NK-92 treated with Interleukin-12 subunit alpha and Interleukin-12 subunit beta, amount 100 ng/mL, for 24 hours (cell line): ENCODE measurements at places on chromosomes 7 and 10.

DNA sequence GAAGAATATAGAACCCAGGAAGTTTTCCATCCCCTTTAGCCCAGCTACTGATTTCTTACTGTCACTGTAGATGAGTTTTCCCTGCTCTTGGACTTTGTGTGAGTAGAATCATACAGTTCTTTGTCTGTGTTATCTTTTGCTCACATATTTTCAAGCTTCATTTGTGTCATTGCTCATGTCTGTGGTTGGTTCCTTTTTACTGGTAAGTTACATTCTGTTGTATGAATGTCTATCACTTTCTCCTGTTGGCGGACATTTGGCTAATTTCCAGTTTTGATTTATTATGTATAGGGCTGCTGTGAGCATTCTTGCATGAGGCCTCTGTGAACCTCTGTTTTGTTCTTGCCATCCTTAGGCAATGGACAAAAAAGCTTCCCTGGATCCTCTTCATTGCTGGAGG, 5.3 kb downstream of the GLRX3 start:
- no peak for DNase-seq

DNA sequence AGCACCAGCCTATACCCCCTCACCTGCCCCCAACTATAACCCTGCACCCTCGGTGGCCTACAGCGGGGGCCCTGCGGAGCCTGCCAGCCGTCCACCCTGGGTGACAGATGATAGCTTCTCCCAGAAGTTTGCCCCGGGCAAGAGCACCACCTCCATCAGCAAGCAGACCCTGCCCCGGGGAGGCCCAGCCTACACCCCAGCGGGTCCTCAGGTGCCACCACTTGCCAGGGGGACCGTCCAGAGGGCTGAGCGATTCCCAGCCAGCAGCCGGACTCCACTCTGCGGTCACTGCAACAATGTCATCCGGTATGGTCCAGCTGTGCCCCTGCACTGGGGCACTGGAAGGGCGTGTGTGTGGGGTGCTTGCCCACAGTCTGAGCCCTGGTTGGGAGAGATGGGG, 40.0 kb upstream of the BMPR1A start:
- DNase-seq, result no peak

GRCh38 chr10:61623161-61623560, 39.6 kb upstream of the CABCOCO1 start:
- DNase-seq, result no peak

GRCh38 chr7:1758028-1758858, 88.2 kb downstream of the ELFN1 start:
- DNase-seq, result no peak

- no peak for DNase-seq
These were observed 17.9 kb upstream of the BMPER start for GRCh38 chr7:33887266-33887975.

DNA sequence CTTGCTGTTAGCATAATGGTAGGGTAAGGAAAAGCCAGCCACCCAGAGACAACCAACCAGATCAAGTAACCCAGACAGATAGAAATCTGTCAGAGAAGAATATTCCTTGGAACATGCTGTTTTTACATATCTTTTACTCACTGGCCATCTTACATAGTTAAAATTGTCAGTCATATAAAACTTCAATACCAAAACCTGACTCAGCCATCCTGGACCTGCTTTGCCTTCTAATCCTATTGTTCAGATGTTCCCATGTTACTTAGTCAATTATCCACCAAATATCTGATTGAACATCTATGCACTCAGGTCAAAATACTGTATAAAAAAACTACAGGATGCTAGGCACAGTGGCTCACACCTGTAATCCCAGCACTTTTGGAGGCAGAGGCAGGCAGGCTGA, 466.5 kb upstream of the NRP1 start:
- no peak for DNase-seq

- no peak for DNase-seq
These were observed 310.6 kb upstream of the PLXDC2 start for GRCh38 chr10:19505320-19506312.

GRCh38 chr10:51092402-51092801, 18.1 kb downstream of the PRKG1 start:
- DNase-seq, result no peak

DNA sequence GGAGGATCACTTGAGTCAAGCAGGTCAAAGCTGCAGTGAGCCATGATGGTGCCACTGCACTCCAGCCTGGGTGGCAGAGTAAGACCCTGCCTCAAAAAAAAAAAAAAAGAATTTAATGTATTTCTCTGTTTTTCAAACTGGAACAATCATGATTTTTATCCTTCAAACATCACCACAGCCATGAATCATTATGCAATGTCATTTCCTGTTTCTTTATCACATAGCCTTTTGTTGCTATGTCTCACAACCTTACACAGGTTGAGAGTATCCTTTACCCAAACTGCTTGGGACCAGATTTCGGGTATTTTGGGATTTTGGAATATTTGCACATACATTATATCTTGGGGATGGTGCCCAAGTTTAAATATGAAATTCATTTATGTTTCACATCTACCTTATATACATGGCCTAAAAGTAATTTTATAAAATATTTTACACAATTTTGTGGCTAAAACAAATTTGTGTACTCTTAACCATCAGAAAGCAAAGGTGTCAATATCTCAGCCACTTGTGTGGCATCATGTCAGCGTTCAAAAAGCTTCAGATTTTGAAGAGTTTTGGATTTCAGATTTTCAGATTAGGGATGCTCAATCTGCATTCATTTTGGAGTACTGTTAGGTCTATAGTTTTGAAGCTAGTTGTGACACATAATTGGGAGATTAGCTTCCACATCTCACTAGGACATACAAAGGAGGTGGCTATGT, 8.2 kb downstream of the NT5C3A start:
- no peak for DNase-seq

GRCh38 chr7:31056775-31057346, 4.8 kb downstream of the ADCYAP1R1 start:
- no peak for DNase-seq

DNA sequence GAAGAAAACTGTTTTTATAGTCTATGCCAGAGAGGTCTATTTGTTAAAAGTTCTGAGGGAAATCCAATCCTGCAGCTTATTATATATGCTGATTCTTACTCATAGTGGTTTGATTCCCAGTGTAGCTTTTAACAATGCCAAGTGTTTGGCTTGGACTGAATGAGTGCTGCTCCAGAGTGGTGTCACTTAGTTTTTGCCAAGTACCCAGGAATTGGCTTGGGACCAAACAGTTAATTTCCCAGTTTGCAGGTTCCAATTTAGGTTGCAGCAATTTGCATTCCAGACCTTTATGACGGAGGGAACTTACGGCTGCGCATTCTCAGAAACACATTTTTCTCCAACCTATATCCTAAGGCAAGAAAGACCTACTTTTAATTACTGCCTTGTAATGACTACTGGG, 32.4 kb downstream of the NSUN6 start:
- DNase-seq, result no peak

DNA sequence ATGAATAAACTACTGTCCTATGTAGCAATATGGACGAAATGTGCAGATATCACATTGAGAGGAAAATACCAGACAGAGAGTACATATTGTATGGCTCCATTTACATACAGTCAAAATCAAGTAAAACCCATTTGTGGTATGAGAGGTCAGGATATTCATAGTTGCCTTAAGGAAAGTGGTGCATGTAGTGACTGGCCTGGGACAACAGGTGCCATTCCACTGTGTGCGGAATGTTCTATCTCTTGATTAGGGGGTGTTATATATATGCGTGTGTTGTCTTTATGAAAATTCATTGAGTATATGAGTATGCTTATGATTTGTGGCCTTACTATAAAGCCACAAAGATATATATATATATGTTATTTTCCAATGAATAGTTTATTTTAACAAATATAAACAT, 964.0 kb downstream of the SORCS3 start:
- DNase-seq, result no peak

- DNase-seq, result no peak
These were observed 62.7 kb downstream of the SEMA3E start for GRCh38 chr7:83586281-83586680.

GRCh38 chr7:7911369-7912123, 57.0 kb upstream of the GLCCI1 start:
- no peak for DNase-seq

DNA sequence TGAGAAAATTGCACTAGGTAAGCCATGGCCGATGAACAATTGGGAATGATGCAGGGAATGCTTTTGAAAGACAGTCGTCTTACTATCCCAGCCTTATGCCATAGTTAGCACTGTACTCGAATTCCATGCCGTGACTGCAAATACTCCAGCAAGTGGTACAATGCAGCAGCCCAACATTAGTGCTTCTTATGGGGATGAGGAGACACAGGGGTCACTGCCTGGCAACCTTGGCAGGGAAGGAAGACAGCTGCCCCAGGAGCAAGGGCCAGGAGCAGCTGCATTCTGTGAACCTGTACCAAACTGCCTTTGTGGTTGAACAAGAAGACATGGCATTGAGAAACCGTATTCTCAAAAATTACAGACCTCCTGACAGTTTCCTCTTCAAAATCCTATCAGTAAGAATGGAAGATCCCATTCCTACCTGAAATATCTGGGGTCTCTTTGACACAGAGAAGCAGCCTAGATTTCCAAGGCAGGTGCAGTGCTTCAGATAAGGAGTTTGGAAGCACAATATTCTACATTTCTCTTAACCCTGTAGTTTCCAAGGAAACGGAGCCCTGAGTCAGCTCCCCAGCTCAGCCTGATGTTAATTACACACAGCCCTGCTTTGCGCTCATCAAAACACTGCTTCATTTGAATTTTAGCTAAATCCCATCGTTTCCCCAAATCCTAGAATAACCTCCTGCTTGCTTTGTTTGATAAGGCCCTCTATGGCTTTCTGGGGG, 49.0 kb upstream of the FRMD4A start:
- no peak for DNase-seq

- DNase-seq, result no peak
These were observed 55.9 kb downstream of the VOPP1 start for GRCh38 chr7:55516409-55516808.

DNA sequence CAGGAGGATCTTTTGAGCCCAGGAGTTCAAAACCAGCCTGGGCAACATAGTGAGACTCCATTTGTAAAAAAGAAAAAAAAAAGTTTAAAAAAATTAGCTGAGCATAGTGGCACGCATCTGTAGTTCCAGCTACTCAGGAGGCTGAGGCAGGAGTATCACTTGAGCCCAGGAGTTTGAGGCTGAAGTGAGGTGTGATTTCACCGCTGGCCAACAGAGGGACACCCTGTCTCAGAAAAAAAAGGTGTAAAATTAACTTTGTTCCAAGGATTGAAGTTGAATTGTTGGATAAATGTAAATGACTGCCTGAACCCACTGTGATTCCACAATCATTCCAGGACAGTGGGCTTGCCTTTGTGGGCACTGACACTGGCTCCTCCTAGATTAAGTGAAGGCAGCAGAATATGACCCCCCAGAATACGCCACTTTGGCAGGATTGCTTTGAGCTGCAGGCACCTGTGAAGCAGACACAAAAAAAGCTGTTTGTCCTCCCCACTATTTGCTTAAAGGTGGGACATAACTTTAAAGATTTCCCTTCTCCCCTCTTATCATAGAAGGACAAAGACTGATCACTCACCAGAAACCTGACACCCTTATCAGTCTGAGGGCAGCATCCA, 57.2 kb upstream of the FOXI2 start:
- no peak for DNase-seq
